Inflammatory macrophage treated with lipopolysaccharide for 1 hour (primary cell): ENCODE measurements at places on chromosomes 1 and 21.

DNA sequence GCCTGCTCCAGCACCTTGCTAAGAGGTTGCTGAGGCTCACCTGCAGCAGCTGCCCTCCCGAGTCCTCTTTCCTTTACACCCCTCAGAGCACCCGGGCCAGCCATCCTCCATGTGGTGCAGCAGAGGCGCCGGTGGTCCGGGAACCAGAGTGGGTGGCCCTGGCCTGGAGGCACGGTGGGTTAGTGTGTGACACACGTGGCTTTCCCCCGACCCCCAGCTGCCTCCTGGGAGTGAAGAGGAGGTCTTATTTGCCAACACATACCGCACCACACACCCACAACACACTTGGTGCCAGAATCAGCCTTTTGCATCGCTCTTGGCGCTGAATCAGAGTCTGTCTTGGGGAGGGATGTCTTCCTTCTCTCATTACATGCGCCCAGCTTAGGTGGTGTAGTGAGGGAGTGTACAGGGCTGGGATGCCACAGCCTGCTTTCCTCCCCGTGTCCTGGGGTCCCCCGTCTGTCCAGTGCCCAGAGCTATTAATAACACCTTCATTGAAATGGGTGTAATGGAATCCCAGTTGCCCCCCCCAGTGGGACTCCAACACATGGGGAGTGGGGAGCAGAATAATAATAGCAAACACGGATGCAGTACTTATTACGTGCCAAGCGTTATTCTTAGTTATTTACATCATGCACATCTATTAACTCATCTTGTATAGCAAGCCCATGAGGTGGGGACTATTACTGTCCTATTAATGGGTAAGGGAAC, 38.2 kb downstream of the MAPKAPK2 start:
- DNase-seq = no peak

DNA sequence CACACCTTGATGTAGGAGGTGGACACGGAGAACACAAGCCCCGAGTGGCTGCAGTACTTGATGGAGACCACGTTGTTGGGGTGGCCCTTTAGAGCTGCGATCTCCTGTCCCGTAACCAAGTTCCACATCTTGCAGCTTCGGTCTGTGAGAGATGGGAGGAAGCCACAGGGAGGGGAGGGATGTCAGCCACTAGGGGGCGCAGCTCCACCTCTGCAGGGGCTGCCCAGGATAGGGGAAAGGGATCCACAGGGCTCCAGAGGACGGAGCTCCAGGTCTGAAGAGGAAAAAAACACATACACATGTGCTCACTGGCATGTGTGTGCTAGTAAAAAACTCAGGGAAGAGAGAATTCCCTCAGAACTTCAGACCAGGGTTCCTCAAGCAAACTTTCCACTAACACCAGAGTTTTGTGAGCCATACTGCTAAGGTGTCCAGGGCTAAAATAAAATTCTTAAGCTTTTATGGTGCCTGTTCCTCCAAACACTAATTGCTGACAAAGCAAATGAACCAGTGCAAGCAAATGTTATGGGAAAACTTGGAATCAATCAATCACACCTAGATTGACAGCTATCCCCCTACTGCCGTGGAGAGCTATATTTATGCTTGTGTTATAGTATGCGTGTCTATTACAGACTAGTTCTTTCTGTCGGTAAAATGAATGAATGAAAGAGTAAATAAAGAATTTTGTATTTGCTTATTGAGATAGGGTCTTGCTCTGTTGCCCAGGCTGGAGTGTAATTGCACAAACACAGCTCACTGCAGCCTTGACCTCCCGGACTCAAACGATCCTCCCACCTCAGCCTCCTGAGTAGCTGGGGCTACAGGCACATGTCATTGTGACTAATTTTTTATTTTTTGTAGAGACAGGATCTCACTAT, 43.7 kb downstream of the KIF21B start:
- DNase-seq = no peak

- DNase-seq = no peak
Measured at GRCh38 chr1:67192902-67193301, 26.6 kb downstream of the IL23R start.

- peak; percentile 64 for DNase-seq
Measured at GRCh38 chr1:160547422-160547821, 24.4 kb upstream of the SLAMF6 start.

GRCh38 chr1:15153184-15153841, at the start of gene TMEM51:
Gene TMEM51 (plus strand): TSS chr1:15153747. CDS start chr1:15215088, 61,341 bp downstream.
- peak; percentile 54 for DNase-seq

DNA sequence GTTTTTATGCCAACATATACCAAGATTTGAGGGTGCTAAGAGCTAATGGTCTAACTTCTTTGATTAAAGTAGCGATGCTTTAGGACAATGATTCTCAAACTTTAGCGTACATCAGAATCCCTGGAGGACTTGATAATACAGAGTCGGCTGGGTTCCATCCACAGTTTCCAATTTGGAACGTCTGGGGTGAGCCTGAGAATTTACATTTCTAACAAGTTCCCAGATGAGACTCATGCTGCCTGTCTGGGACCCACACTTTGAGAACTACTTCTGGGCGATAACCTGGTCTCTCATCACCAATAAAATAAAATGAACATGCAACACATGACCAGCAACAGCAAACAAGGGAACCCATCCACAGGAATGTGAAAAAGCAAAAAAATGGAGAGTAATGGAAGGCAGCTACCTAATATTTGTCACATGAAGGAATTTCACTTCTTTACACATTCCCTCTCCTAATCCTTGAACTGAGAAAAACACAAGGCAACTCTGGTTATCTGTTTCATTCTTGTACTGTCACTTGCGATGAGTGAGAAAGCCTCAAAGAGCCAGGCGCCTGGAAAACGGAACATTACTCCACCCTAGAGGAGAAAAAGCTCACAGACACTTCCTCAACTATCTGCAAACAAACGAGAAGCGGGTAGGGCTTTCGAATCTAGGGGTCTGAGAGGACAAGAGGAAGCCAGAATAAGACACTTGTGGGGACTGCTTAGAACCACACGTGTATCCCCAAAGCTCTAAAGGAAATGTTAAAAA, 14.0 kb downstream of the HSF2BP start:
- DNase-seq = peak; percentile 81
